ENCODE measurements at places on chromosomes 12 and 14.

- DNase-seq = no peak
These were observed 206.1 kb downstream of the DAD1 start for GRCh38 chr14:22382955-22383354.

DNA sequence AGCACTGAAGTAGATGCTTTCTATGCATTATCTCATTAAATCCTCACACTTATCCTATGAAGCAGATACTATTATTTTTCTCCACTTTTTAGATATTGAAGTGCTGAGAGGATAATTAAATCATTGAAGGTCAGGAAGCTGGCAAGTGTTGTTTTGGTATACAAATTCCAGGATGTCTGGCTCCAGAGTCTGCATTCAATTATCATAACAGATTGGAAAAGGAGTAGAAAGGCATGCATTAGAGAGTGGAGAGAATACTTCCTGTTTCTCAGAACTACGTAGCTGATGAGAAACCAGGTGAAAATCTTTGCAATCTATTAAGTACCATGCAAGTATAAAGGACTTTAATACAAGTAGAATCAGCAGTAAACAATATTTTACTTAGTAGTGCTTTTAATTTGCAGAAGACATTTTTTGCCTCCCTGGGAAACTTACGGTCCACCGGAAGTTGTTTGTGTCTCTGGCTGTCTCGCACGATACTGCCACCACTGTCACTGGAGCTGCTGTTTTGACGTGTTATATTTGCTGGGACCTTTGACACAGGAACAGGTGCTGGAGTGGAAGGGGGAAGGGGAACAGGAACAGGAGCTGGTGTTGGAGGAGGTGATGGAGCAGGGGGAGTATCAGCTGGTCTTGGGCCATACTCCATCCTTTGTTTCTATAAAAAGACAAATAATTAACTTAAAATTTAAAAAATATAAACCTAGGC lies 158.0 kb downstream of the EPS8 start:
- no peak for DNase-seq

DNA sequence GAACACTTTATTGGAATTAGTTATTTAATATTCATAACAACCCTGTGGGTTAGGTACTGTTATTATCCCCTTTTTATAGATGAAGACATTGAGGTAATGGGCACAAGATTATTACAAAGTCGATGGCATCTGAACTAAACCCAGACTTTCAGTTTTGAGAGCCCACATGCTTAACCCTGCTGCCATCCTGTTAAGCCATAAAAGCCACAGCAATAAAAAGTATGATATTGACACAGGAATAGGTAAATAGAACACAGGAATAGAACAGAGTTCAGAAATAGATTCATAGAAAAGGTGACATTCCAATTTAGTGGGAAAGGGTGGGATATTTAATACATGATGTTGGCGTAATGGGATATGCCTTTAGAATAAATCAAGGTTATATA lies 119.8 kb downstream of the SLC38A1 start:
- DNase-seq = no peak

DNA sequence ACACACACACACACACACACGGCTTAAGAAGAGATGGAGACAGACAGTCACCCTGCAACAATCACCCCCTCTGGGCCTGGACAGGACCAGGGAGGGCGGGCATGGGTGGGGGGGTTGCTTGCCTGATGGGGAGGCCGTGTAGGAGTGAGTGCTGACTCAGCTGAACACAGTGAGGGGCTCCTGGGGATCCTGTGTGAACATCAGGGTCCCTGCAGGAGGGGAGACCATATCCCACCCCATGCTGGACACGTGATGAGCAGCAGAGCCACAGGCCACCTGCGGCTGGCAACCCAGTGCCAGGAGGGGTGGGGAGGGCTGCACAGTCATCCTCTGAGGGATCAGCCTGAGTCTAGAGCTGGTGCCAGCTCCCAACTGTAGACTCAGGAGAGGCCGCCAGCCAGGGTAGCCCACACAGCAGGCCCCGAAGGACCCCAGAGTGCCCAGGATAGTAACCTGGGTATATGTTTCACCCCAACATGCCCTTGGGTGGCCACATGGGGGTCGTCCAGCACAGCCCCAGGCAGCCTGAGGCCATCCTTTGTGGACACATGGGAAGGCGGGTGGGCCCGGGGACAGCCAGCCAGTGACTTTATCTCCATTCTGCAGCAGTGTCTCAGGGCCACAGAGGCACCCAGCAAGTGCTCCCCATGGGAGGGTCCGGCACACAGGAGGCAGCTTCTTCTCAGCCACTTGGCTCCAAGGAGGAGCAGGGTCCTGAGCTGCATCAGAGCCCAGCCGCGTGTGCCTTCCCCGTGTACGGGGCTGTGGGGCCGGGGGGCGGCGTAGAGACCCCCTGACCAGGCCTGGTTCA lies 73.7 kb upstream of the SFSWAP start:
- no peak for DNase-seq

- no peak for DNase-seq
These were observed 62.3 kb downstream of the SPRING1 start for GRCh38 chr12:116675339-116676107.

DNA sequence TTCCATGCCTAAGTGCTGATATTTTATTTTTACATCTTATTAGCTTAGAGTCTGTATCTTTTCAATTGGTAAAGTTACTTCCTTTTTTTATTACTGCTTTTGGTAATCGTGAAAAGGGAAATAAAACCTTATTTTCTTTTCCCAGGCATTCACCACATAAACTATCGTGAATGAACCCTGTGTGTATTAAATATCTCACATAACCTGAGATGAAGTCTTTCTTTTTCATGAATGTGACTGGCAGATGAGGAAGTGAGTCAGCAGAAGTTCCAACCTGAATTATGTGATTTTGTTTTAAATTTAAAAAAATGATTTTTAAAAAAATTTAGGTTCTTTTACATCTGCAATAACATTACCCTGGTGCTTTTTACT lies 26.0 kb downstream of the MYBPC1 start:
- no peak for DNase-seq

DNA sequence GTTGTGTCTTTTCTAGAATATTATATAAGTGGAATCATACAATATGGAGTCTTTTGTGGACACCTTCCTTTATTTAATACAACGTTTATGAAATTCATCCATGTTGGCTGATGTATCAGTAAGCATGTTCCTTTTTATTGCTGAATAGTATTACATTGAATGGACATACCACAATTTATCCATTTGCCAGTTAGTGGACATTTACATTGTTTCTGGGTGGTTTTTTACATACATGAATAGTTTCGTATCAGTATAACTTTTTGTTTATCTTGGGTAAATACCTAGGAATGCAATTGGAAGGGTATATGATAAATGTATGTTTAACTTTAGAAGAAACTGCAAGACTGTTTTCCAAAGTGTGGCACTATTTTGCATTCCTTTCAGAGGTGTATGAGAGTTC lies 23.1 kb downstream of the IQSEC3 start:
- no peak for DNase-seq

DNA sequence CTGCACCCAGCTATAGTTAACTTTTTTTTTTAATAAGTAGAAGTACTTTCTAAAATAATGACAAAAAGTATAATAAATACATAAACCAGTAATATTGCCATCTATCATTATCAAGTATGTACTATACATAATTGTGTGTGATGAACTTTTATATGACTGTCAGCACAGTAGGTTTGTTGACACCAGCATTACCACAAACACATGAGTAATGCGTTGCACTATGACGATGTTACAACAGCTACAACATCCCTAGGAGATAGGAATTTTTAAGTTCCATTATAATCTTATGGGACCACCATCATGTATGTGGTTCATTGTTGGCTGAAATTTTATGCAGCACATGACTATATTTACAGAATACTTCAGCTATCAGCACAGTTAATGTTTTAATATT lies 62.9 kb upstream of the VSX2 start:
- DNase-seq = no peak

DNA sequence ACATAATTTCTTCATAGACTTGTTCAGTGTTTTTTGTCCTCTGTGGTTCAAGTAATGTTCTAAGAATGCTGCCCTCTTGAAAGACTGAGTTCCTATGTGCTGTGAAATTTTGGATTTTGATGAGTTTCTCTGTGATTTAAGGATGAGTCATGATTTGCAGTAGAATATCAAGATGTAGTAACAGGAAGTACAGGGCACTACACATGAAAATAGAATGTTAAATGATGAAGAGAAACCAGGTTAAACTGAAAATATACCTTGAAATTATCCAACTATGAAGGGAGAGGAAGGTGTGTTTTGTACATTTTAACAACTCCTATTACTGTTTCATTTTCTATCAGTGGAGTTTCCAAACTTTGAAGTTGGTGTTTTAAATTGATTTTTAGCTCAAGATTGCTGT lies 4.8 kb downstream of the ELK3 start:
- no peak for DNase-seq

DNA sequence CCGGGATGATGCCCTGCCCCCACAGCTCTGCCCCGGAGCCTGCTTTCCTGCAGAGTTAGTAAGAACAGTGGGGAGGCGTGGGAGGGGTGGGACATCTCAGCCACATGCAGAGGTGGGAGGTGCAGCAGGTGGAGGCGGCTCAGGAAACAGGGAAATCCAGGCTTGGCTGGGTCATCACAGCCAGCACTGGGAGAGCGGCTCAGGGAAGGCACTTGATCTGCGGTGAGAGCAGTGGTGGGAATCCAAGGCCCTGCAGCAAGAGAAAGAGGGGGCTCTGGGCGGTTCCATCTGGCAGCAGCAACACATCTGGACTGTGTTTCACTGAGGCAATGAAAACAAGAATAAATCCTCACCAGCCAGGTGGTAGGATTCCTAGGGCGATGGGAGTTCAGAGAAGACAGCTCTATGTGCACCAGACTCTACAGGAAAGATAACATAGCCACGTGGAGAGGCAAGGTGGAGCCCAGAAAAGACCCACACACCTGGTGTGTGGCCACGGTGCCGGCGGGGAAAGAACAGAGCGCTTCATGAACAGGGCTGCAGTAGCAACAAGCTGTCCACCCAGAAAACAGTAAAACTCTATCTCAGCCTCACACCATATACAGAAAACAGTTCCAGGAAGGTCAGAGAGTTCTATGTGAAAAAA lies 57.6 kb downstream of the CCDC85C start:
- no peak for DNase-seq

DNA sequence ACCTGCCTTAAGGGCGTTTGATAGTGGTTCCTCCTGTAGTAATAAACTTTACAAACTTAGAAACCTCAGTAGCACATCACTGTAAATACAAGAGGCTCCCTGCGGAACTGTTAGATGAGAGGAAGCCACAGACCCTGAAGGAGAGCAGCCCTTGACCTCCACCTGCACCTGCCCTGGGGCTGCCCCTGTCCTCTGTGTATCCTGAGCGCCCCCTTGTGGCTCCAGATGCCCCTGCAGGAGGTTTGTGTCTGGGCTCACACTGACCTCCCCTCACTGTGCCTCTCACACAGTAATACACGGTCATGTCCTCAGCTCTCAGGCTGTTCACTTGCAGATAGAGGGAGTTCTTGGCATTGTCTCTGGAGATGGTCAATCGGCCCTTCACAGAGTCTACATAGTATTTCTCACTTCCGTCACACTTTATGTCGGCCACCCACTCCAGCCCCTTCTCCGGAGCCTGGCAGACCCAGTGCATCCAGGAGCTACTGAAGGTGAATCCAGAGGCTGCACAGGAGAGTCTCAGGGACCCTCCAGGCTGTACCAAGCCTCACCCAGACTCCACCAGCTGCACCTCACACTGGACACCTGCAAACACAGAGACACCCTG lies 1059.8 kb downstream of the TMEM121 start:
- DNase-seq = peak; percentile 43

Measured in stimulated activated CD8-positive, alpha-beta memory T cell treated with anti-CD3 and anti-CD28 coated beads, Interleukin-7, amount 100 ng/mL, for 1 hour (primary cell).